ENCODE measurements at places on chromosomes 6 and 20. TPM values are rescaled to one million over a fixed set of nuclear protein-coding genes. Genes with fewer than 3 reads are reported as not detected.

The DEFB132 gene
- total RNA-seq: 0.33 TPM

The CYP39A1 gene
- 6.9 TPM for total RNA-seq

The TTK gene
- total RNA-seq: 1.5 TPM

The SLC17A3 gene
- total RNA-seq: not detected

- no peak for DNase-seq
These were observed 88.4 kb upstream of the CEP85L start for GRCh38 chr6:118739696-118740353.

- no peak for DNase-seq
These were observed 38.0 kb upstream of the PDE10A start for GRCh38 chr6:165701005-165701404.

All from breast epithelium (tissue), 4 donors.